ENCODE measurements at places on chromosomes 2 and 18.

- no peak for DNase-seq
Measured at GRCh38 chr18:56517196-56517595, 121.2 kb downstream of the TXNL1 start.

GRCh38 chr2:145495590-145495989 is 975.7 kb upstream of the ZEB2 start:
- DNase-seq, result no peak

- no peak for DNase-seq
Measured at GRCh38 chr2:148201075-148202004, 180.4 kb downstream of the MBD5 start.

DNA sequence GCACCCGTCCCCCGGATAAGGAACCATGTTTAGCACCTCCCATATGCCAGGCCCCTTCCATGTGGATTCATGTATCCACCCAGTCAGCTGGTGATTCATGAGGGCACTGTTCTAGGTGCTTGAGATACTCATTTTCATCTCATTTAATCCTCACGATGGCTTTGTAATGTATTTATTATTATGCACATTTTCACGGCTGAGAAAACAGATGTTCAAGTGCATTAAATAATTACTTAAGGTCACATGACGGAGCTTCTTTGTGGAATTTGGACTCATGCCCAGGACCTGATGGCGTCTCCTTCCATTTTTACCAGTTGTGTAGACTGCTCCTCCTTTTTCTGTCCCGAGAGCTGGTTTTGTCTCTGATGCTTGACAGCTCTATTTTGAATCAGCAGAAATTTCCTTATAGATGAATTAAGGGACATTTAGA is 72.2 kb upstream of the RBM44 start:
- DNase-seq, result no peak

GRCh38 chr2:234403074-234403473 is 93.8 kb downstream of the ARL4C start:
- no peak for DNase-seq

- no peak for DNase-seq
Measured at GRCh38 chr2:208937521-208937920, 486.3 kb upstream of the MAP2 start.

DNA sequence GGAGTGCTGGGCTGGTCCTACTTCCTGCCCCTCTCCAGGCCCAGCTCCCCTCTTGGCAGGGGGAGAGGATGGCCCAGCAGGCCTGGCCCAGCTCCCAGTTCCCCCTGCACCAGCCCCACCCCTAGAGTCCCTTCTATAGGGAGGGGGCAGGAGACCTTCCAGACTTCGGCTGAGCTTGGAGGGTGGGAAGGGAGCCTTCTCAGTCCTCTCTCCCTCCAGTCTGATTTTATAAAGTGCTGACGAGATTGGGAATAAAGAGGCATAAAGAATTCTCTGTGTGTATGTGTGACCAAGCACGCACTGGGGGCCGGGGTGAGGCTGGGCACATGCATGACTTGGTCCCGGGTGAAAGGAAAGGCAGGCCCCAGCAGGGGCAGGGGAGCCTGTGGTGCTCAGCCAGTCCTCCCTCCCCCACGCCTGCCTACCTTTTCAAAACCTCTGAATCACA is 5.1 kb downstream of the CHPF start:
- no peak for DNase-seq

GRCh38 chr2:10837298-10838266 is 25.0 kb upstream of the PDIA6 start:
- DNase-seq, result no peak

- no peak for DNase-seq
Measured at GRCh38 chr2:150575861-150576260, 88.4 kb upstream of the RND3 start.

GRCh38 chr18:28903306-28903705 is 726.4 kb upstream of the CDH2 start:
- DNase-seq, result no peak

GRCh38 chr2:105574796-105575344 is 169.8 kb upstream of the NCK2 start:
- no peak for DNase-seq

- no peak for DNase-seq
Measured at GRCh38 chr2:85648619-85649018, 19.4 kb downstream of the SFTPB start.

DNA sequence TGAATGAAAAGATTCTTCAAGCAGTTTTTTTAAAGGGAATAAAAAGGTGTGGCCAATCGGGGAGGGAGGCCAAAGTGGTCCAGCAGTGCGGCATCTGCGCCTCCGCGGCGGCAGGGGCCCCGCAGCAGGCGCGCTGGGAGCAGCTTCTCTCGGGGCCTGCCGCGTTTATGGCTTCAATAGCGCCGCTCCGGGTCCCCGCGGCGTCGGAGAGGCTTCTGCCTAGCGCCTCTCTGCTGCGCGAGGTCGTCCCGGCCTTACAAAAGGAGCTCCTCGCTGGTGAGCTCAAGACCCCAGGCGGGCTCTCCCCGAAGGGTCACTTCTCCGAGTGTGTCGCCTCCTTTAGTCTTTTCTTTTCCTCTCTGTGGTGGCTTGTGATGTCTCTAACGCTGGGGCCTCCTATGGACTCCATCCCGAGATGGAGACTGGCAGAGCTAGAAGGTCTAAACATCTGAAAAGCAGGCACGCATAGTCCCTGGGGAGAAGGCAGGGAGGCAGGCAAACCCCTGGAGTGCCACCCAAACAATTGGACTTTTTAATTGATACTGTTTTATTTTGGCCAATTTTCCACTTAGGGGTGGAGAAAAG is 67.1 kb downstream of the SUMO1 start:
- DNase-seq, result no peak

- DNase-seq, result no peak
Measured at GRCh38 chr2:222878877-222879603, 18.2 kb downstream of the ACSL3 start.

- DNase-seq, result no peak
Measured at GRCh38 chr2:205461169-205461568, 221.1 kb upstream of the NRP2 start.

GRCh38 chr2:239594772-239595608 is 194.2 kb upstream of the HDAC4 start:
- DNase-seq, result no peak

- no peak for DNase-seq
Measured at GRCh38 chr2:84077496-84077895, 381.6 kb downstream of the SUCLG1 start.

DNA sequence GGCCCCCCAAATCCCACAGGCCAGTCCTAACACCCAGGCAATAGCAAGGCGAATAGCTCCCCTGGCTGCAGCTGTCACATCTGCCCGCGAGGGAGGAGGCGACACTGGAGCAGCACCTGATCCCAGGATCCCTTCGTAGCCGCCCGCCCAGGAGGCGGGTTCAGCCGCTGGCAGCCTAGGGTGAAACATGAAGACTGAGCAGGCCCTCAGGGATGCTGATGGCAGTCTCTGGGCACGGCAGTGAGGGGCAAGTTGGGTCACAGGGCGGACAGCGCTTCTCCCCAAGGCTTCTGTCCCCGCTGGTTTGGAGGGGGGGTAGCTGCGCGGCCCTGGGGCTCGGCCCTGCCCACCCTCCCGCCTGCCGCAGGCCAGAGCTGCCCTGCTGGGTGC is 1.9 kb downstream of the DNMT3A start:
- DNase-seq, result no peak

- no peak for DNase-seq
Measured at GRCh38 chr2:159617646-159618045, 1.3 kb upstream of the BAZ2B start.

GRCh38 chr18:79548986-79549637 is 130.5 kb upstream of the CTDP1 start:
- no peak for DNase-seq

DNA sequence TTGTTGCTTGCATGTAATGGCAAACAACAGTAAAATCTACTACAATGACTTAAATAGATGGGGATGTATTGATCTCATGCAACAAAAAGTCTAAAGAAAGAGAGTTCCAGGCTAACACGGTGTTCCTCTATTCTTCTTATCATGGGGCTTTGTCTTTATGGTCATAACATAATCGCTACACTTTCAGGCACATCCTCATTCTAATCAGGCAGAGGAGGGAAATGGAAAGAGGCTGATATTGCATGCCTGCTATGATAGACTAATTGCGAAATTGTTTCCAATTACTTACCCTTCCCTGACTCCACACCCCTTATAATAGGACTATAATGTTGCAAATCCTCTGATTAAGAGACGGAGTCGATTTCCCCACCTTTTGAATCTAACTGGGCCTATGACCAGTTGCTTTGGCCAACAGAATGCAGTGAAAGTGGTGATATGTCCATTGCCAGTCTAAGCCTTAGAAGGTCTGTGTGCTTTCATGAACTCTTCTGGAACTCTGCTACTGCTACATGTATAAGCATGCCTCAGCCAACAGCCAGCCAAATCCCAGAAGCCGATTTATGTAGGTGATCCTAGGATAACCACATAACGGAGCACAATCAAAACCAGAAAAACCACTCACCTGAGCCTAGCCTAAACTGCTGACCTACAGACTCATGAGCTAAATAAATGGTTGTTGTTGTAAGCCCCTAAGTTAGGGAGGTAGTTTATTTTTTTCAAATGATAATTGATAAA is 180.3 kb upstream of the TACR1 start:
- no peak for DNase-seq

DNA sequence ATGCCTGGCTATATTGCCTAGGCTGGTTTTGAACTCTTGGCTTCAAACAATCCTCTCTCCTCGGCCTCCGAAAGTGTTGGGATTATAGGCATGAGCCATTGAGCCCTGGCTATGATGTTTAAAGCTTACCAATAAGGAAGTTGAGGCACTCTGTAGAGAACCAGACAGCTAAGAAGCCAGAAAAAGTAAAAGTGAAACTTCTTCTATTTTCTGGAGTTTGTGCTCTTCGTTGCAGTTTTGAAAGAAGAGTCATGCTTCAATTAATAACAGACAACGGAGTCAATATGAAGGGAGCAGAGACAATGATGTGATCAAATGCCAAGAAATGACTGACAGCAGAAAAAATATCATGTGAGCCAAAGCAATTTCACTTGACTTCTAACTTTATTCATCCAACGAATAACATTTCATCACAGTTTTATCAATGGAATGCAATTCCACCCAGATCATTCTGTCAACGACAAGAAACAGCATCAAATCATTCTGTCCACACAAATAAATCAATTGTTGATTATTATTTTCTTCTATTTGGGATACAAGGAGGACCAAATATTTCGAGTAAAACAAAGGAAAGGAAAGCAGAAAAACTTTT is 175.5 kb upstream of the CELF4 start:
- DNase-seq, result no peak

DNA sequence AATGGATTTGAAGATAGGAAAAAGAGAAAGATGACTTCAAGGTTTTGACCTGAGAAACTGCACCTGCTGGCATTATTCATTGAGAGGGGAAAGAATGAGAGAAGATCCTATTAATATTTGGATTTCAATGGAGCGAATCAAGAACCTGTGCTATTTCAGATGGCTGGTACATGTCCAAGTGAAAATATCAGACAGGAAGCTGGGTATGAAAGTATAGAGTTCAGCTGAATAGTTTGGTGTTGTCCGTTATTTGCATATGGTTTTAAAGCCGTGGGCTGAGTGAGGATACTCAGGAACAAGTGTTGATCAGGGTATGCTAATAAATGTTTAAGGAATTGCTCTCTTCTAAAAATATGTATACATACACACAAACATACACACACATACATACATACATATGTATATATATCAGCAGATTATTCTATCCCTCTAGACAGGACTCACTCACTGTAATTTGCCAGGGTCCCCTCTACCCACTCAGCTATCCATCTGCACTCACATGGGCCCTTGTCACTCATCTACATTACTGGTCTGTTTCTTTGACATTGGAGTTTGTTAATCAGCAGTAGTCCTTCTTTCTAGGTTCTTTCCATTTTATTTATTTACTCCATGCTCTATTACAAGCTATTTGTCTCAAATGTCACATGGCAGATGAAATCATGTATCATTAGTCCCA is 33.9 kb upstream of the IKZF2 start:
- DNase-seq, result no peak

- DNase-seq, result no peak
Measured at GRCh38 chr2:30713698-30714097, 93.5 kb downstream of the CAPN13 start.

DNA sequence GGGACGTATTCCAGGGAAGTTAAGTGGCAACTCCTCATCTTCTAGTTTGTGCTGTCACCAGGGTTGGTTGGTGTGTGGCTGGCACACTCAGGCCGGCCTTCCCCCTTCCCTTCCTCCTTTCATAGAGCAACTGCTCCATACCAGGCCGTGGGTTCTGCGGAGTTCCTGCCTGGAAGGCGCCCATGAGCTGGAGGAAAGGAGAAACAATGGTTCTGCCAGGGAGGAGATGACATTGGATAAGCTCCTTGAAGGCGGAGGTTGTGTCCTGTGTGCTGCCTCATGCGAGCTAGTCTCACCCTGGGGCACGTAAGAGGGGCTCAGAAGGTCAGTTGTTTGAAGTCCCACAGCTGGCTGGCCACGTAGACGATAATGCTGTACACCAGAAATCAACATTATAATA is 19.2 kb downstream of the ASAP2 start:
- DNase-seq, result no peak

GRCh38 chr2:43175876-43176275 is 50.5 kb downstream of the ZFP36L2 start:
- no peak for DNase-seq

DNA sequence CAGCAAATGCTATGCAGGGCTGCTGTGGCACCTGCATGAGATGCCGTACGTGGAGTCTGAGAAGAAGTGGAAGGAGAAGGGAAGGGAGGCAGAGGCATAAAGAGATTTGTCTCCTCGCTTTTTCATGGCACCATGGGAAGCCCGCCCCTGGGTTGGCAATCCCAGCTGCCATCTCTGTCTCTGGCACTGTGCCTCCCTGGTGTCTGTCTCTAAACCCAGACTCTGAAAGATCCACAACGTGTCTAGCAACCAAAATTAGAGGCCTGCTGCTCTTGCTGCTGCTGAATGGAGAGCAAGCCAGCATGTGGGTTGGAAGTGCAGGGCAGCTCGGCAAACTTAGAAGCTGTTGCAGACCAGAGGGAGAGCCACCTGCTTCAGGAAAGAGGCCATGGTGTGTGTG is 53.1 kb downstream of the INO80C start:
- no peak for DNase-seq

DNA sequence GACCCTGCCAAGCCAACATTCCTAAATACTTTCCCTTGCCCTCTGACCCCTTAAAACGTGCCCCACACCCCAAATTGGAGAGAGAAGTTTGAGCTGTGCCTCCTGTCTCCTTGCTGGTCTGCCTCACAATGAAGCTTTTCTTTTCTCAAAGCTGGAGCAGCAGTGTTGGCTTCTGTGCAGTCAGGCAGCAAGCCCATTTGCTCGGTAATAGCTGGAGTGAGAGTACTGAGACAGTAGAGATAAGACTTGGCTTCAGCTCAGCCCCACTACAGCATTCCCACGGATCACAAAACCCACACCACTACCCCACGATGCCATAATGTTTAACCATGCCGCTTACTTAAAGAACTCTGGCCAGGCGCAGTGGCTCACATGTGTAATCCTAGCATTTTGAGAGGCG is 73.0 kb downstream of the NCAPH start:
- no peak for DNase-seq

- DNase-seq, result no peak
Measured at GRCh38 chr2:235968616-235969324, 199.4 kb downstream of the GBX2 start.

DNA sequence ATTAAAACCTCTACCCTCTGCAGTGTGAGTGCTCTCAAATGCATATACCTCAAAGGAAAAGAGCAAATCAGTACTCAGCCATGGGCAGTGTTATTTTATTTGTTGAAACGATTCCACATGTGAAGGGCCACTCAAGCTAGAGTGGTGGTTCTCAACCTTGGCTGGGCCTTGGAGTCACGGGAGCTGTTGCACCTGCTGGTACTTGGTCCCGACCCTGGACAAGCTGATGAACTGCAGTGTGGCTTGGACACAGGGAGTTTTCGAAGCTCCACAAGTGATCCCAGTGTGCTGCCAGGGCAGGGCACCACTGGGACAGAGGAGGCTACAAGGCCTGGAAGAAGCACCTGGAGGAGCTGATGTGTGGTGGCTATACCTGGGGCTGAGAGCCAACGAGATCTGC is 19.7 kb downstream of the GNLY start:
- DNase-seq, result no peak
